ENCODE measurements at places on chromosomes 7 and 10.

GRCh38 chr7:23965296-23965695 is 255.3 kb downstream of the STK31 start:
- DNase-seq: no peak

GRCh38 chr7:92785923-92786322 is 50.5 kb downstream of the CDK6 start:
- no peak for DNase-seq

DNA sequence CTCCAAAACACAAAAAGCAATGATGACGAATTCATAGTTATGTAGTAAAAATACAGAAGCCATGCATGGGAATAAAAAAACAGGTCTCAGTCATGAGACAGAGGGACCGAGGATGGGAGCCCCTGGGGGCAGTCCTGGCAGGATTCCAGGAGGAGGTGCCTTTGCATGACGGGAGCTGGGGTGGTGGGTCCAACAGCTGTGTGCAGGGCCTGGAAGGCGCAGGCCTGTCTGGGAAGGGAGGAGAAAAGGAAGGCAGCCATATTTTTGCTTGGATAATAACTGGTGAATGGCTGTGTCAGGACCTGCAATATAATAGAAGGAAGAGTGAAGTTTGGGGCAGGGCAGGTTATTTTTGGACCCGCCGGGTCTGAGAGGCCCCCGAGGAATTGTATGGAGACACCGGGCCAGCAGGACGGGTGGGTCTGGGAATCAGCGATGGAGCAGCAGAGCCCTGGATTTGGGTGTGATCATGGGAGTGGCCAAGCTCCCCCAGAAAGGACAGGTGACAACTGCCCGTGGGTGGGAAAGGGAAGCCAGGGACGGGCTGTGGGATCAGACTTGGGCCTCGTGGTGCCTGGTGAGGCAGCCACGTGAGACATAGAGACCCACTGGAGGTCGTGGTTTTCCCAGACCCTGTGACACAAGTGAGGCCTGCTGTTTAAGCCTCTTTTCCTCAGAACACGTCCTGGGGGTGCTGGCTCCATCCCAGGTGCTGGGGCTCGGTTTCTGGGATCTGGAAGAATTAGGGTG is 2.9 kb upstream of the JAKMIP3 start:
- DNase-seq: no peak

DNA sequence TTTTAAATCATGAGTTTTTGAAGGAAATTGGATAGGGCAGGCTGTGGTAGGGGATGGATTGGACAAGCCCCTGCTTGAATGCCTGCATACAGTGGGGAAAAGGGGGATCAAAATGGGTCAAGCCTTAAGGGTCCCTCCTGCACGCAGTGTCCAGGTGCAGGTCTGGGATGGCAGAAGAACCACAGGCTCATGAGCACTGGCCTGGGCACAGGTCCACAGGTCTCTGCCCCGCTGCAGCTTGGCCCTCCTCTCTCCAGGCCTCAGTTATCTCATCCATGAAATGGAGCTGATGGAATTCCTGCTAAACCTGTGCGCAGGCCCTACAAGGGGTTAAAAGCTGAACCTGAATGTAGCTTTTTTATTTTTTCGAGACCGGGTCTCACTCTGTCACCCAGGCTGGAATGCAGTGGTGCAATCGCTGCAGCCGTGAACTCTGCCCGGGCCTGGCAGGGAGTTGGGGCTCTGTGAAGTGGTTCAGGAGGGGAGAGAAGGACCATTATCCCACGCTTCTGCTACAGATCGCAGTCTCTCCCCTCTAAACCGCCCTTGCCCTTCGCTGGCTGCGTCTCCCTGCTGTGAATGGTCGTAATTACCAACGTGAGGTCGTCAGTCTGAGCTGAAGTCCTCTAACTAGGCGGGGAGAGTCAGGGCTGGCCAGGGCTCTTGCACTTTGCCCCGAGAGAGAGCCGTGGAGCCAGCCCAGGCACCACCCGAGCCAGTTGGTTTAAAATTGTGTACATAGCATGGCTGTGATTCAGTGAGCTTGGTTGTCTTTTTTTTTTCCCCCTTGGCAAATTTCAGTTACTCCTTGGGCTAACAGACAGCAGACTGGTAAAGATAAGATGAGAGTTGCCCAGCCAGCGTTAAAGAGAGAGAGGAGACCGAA is 77.5 kb upstream of the GTF2I start:
- DNase-seq: no peak

DNA sequence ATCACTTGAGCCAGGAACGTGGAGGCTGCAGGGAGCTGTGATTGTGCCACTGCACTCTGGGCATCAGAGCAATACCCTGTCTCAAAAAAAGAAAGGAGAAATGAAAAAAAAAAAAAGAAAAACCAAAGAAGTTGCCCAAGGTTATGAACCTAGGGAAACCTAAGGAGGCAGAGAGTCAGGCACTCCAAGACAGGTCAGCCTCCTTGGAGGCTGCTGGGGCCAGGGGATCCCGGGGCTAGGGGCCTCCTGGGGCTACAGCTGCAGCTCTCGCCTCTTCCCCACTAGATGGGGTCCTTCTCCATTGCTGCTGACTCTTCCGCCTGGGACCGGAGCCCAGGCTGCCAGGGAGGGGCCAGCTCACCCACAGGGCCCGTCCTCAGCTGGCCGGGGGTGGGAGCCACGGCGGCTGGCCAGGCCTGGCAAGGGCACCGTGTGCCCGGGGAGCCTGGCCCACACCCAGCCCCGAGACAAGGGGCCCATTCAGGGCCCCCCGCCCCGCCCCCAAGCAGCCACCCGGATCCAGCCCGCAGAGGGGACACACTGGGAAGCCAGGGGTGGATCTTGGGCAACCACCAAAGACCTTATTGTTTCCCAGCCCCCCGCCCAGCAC is 1.7 kb upstream of the SPACDR start:
- DNase-seq: no peak

DNA sequence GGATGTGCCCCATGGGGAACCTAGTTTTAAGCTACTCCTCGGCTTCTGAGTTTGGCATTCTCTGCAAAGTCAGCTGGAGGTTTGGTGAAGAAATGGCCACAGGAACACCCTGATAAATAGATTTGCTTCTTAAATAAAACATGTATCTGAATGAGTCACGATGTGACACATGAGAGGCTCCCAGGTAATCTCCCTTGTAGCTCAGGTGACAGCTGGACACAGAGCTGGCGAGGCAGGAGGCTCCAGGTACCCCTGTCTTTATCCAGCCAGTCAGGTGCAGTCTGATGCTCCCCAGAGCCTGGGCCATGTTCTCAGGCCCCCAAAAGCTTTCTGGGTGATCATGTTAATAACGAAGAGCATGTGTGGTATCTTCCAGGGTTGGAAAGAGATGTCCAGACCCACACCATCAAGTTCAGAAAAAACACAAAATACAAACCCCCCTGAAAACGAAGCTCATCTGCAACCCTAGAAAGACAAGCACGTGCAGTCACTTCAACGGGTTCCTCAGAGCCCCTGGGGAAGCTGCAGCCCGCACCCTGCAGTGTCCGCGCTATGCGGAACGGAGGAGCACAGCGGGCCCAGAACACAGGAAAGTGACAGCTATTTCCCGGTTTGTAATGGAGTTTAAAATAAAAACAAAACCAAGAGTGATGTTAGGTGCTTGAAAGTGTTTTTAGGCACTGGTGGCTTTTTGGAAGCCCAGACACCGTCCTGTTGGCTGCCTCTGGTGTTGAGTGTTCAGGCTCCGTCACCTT is 69.4 kb downstream of the ZRANB1 start:
- DNase-seq: no peak

GRCh38 chr7:1288390-1288995 is 55.8 kb downstream of the UNCX start:
- no peak for DNase-seq

DNA sequence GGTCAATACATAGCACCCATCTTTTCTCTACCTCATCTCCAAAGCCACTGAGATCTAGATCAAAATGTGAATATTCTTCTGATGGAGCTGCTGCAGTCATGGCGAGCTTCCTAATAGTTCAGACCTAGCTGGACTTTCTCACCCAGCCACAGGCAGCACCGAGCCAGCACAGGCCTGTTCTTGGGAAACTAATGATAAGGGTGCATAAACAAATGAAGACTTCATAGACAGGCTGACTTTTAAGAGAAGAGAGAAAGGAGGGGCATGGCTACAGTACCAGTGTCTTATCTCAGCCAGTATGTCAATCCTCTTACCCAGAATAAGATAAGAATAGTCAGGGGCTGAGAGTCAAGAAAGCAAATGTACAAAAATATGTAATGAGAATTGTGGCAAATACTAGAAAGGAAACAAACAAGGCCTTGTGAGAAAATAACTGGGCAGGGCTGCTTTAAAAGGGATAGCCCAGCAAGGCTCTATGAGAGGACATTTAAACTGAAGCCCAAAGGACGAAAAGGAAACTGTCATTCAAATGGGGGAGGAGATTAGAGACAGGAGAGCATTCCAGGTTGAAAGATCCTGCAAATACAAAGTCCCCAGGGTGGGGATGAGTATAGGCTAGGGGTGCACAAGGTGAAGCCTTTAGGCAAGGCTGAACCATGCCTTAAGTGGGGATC is 21.8 kb upstream of the CDK14 start:
- no peak for DNase-seq

DNA sequence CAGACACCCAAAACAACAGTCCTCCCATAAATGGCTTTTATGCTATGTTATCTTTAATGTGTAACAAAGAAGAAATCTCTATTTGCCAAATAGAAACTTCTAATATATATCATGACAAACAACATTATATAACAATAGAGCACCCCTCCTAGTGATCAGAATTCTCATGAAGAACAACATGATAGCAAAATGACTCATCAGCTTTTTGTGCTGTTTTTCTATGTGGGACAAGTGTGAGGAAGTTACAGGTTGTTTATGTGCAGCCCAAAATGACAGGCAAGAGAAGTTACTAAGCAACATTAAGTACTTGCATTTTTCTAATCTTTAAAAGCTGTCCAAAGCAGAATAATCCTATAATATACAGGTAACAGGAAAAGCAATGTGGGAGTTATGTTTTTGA is 7.7 kb downstream of the DGKB start:
- DNase-seq: no peak

- no peak for DNase-seq
Observed at GRCh38 chr10:15027741-15028140, 16.0 kb upstream of the OLAH start.

- no peak for DNase-seq
Observed at GRCh38 chr7:92644406-92645113, 54.4 kb upstream of the FAM133B start.

DNA sequence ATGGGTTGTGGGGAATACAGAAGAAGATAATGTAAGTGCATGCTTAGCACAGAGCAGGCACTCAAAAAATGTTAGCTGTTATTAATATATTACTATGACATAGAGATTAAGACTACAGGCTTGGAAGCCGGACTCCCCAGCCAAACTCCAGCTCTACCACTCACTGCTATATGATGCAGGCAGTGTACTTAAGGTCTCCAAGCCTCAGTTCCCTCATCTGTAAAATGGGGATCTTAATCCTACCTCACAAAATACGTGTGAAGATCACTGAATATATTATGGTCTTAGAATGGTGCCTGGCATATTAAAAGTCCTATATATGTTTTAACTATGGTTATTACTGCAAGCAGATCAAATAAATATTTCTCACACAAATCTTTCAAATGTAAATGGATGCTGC is 5.2 kb downstream of the PDLIM1 start:
- DNase-seq: no peak
